Activated T-cell treated with anti-CD3 and anti-CD28 coated beads for 24 hours (primary cell): ENCODE measurements at places on chromosomes 3 and 15.

DNA sequence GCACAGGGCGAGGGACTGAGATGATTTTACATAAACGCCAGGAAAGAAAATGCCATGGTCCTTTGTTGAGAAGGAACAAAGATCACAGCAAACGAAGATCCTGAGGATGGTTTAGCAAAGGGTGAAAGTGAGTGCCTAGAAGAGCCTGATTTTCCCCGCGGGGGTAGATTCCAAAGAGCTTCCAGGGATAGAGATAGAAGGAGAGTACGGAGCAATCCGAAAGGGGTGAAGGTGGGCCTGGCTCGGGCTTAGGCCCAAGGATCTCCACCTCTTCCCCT lies 977 bp downstream of the CDC25A start:
- no peak for DNase-seq

- DNase-seq = no peak
Measured at GRCh38 chr3:182683858-182684257, 109.4 kb upstream of the ATP11B start.

- no peak for DNase-seq
Measured at GRCh38 chr3:7821858-7822257, 679.8 kb upstream of the LMCD1 start.

- no peak for DNase-seq
Measured at GRCh38 chr3:24365168-24365567, 129.5 kb downstream of the THRB start.

- DNase-seq = no peak
Measured at GRCh38 chr15:79257454-79257853, 25.1 kb upstream of the ANKRD34C start.

DNA sequence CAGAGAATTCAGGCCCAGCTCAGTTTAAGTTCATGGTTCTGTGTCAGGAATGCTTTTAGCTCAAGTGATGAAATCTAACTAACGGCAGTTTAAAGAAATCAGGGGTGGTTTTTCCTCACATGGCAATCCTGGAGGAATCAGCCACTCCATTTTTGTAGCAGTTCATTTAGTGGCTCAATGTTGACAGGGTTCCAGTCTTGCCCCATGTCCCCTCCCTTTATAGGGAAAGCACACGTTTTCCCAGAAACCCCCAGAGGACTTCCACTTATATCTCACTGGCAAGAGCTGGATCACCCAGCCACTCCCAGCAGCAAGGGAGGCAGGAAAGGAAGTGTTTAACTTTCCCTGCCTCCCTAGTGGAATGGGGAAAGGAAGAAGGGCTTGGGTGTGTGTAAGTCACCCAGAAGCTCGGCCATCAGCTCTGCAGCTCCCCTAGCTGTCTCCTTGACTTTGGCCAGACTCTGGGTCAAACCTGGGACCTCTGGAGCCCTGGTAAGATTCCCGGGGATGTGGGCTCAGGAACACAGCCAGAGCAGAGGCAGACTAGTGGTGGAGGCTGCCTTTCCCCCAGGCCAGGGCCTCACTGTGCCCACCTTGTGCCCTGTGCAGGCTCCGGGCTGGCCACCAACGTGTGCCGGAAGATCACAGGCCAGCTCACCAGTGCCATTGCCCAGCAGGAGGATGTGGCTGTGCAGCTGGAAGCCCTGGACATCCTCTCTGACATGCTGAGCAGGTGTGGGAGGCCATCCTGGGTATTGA lies 11.3 kb downstream of the CAND2 start:
- DNase-seq = no peak

GRCh38 chr3:172648747-172649146 lies 62.1 kb downstream of the NCEH1 start:
- no peak for DNase-seq

DNA sequence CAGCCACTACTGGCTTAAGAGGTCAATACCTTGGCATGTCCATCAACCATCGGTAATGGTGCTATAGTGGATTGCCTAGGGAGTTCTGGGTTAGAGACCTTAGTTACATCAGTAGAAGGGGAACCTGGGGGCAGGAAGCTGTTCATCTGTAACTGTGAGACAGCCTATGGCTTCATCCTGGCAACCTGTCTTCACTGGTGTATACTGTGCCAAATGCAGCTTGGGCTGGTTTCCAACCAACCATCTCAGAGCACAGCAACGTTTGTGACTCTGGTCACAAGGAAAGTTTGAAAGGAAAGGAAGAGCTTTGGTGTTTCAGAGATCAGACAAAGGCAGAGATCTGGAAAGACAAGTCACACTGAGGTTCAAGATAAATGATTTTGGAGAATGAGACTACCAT lies 93.8 kb downstream of the TJP1 start:
- DNase-seq = no peak

- DNase-seq = no peak
Measured at GRCh38 chr3:85821130-85821756, 862.5 kb downstream of the CADM2 start.

- DNase-seq = no peak
Measured at GRCh38 chr3:149717391-149718056, 34.8 kb downstream of the COMMD2 start.

DNA sequence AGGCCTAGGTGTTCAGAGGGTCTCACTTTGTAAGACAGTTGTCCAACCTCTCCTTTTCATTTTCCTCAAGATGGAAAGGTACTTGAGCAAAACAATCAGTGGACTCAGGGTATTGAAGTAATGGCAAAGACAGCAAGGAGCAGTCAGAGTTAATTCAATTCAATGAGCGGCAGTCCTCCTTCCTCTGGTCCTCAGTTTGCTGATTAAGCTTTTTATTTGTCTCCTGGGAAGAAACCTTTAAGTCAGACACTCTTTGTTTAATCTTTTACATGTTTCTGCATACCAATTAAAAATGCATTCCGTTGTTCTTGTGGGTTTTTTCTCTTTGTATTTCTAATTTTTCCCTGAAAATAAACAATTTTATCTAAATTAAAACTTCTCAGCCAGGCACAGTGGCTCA lies 18.9 kb upstream of the ALDH1L1 start:
- DNase-seq = no peak

- no peak for DNase-seq
Measured at GRCh38 chr15:90860450-90860849, 7.9 kb upstream of the FURIN start.

DNA sequence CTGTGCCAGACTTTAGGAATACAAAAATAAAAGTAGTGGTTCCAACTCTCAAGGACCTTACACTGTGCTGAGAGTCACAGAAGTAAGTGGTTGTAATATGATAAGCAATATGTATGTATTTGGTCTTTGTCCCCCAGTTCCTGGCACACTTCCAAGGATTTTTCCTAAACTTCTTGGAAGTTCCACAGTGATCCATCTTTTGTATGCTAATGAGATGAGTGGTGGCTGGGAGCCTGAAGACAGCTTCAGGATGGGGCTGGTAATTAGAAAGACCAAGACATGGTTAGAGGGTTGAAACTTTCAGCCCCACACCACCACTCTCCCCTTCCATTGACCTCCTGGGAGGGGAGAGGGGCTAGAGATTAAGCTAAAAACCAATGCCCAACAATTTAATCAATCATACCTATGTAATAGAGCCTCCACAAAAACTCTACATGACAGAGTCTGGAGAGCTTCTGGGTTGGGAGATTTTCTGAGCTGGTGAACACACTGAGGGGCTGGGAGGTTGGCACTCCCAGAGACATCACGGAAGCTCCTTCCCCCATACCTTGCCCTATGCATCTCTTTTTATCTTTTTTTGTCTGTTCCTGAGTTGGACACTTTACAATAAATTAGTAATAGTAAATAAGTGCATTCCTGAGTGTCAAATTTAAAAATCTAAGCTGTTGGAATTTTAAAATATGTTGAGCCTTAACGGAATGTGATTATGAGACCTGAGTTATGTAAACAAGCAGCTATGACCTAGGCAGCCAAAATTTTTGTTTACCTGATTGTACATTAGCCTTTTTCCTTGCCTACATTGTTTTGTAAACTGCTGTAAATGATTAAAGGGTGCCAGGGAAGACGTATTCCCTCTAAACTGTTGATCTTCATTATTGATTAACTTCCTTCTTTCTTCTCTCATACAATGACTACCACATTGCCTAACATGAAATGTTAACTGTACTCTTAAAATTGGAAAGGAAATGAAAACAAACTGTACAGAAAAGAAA lies 24.3 kb downstream of the CD200R1L start:
- DNase-seq = no peak

GRCh38 chr3:57596495-57597126 lies 533 bp downstream of the ARF4 start:
- DNase-seq = peak; percentile 44

GRCh38 chr15:69823223-69823907 lies 274.4 kb downstream of the TLE3 start:
- DNase-seq = no peak

GRCh38 chr15:40595773-40596172 lies 1.7 kb downstream of the KNL1 start:
- DNase-seq = no peak

DNA sequence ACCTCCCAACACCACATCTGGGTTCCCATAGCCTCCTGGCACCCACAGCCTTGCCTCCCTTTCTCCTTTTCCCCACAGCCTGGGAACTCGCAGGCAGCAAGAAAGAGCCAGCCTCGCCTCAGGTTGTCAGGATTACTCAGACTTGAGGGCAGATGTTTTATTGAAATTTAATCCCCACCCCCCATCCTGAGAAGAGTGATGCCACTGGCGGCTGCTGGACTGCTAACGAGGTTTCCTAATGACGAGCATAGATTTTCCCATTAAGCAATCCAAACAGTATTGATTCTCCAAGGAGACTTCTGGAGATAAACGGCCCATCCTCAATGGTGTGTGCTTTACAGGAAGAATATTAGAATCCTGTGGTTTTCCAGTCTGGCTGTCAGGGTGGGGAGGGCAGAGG lies 13.7 kb downstream of the SHF start:
- DNase-seq = no peak

DNA sequence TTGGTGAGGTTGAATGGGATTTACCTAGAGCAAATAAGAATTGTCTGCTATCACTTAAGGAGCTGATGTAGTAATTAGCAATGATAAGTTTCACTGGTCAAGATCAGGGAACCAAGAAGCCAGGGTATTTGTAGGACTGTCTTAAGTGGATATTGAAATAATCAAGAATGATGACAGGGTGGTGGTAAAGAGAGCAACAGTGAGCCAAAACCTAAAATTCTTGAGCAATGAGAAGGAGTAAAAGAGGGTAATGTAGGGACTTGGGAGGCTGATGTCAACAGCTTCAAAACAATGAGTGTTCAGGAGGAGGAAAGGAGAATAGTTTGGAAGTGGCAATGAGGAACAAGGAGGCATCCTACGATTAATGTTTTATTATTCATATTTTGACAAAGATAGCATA lies 31.5 kb upstream of the SLC2A2 start:
- no peak for DNase-seq

- no peak for DNase-seq
Measured at GRCh38 chr3:9098716-9099675, 135.7 kb upstream of the RAD18 start.

- no peak for DNase-seq
Measured at GRCh38 chr15:69232144-69232543, 66.6 kb upstream of the PAQR5 start.

- no peak for DNase-seq
Measured at GRCh38 chr3:15342246-15342645, 9.9 kb upstream of the SH3BP5 start.

DNA sequence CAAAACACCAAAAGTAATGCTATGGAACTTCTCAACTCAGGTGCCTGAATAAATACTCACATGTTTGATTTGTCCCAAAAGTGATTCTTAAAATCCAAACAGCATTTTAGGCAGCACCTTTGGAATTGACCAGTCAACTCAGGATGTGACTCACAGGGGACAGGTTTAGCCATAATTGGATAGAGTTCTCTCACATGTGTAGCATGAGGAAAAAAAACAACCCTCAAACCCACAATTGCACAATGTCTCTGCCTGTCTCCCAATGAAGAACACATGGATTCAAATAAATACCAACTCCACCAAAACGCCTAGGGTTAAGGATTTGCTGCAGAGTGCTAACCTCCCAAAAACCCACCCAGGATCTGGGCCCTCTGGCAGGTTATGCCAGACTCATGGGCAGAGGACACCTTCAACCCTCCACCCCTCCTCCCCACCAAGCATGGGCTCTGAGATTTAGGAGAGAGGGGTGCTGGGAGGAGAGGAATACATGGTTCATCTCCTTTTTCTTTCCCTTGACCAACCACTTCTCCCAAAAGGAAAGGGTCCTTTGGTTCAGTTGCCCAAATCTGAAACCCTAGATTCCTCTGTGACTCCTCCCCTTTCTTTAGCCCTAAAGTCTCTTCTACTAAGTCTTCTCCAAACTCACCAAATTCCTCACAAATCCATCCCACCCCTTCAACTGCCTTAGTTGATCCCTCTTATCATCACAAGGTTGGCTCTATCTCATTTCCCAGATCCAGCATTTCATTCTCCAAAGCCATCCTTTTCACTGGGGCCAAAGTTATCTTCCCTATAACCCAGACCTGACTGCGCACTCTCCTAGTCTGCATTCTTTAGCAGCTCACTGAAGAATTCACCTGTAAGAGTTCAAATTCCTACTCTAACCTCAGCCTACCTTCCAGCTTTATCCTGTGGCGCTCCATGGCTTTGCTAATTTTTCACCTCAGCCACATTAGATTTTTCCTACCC lies 7.7 kb downstream of the RYK start:
- DNase-seq = no peak

- DNase-seq = no peak
Measured at GRCh38 chr3:133887803-133888703, 7.6 kb downstream of the RAB6B start.

- DNase-seq = no peak
Measured at GRCh38 chr15:90080458-90080755, 21.9 kb downstream of the IDH2 start.

GRCh38 chr3:20589275-20589674 lies 403.3 kb upstream of the SGO1 start:
- DNase-seq = no peak

DNA sequence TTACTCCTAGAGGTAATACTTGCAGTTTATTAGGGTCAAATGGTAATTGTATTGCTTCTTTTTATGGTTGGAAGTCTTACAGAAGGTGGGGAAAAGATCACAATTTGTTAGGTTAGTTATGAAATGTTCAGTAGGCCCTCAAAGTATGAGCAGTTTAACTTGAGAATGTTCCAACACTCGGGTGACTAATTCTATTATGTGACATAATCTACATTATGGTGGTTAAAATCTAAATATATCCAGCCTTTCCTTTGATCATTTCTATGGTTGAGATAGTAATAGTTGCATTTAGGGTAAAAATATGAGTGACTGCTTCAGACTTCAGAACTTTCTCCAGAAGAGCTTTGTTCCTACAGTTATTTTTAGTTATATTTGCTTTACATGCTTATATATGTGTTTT lies 19.6 kb upstream of the FBXO22 start:
- no peak for DNase-seq

GRCh38 chr3:16907243-16907642 lies 22.5 kb downstream of the PLCL2 start:
- DNase-seq = no peak

GRCh38 chr3:40192628-40193027 lies 116.9 kb upstream of the EIF1B start:
- DNase-seq = no peak

GRCh38 chr15:52246686-52247431 lies 48.7 kb downstream of the MYO5C start:
- no peak for DNase-seq

DNA sequence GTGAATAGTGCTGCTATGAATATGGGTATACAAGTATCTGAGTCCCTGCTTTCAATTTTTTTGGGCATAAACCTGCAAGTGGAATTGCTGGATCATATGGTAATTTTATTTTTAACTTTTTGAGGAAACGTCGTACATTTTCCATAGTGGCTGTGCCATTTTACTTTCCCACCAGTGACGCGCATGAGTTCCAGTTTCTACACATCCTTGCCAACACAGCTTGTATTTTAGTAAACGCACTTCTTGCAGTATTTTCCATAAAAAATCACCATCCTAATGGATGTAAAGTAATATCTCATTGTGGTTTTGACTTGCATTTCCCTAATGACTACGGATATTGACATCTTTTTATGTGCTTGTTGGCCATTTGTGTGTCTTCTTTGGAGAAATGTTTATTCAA lies 105.0 kb downstream of the NFKBIZ start:
- no peak for DNase-seq
